Stimulated activated CD4-positive, alpha-beta T cell treated with anti-CD3 and anti-CD28 coated beads, Interleukin-2, amount 100 ng/mL, for 24 hours (primary cell): ENCODE measurements at places on chromosomes 6 and 20.

GRCh38 chr20:12750221-12750620 lies 258.6 kb upstream of the SPTLC3 start:
- no peak for DNase-seq

GRCh38 chr6:75604294-75604693 lies 2.6 kb downstream of the SENP6 start:
- DNase-seq = no peak

DNA sequence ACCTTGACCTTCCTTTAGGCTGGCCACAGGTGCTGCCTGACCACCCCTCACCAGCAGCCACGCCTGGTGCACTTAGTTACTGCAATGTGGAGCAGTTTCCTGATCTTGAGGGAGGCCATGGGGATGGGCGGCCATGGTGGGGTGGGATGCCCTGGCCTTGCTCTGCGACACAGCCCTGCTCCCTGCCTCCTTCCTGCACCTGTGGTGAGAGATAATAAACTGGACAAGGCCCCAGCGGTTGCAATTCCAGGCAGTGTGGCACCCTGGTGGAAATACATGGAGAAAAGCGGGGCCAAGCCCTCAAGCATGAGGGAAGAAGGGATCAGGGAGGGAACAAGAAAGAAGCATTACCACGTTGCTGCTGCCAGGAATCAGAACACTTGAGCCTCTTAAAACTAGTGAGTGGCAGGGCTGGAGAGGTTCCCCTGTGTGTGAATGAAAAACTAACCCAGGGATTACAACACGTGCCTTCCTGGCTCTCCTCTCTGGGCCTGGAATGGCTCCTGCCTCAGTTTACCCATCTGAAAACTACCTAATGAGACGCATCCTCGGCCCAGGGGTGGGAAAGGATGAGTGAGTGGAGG lies 213.2 kb downstream of the LY86 start:
- no peak for DNase-seq

DNA sequence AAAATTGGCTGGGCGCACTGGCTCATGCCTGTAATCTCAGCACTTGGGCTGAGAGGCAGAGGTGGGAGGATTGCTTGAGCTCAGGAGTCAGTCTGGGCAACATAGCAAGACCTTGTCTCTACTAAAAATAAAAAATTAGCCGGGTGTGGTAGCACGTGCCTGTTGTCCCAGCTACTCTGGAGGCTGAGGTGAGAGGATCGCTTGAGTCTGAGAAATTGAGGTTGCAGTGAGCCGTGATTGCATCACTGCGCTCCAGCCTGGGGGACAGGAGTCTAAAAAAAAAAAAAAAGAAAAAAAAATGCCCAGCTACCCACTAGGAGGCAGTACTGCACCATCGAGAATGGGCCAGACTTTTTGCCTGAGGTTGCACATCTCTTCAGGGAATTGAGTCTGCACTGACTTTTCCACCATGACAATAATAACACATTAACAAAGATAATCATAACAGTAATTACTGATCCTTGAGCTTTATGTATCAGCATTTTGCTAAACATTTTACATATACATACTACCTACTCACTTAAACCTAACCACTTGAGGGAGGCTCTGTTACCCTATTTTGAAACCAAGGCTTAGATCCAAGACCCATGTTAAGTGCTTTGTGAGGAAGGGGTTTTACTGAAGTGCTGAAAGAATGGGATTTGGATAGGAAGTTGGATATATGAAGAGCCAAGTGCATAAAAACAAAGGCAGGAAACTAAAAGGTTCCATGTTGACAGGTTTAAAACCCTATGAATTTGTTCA lies 21.0 kb downstream of the SRSF3 start:
- peak; percentile 50 for DNase-seq

- no peak for DNase-seq
These were observed 213.9 kb upstream of the PRDM1 start for GRCh38 chr6:105872249-105872648.

DNA sequence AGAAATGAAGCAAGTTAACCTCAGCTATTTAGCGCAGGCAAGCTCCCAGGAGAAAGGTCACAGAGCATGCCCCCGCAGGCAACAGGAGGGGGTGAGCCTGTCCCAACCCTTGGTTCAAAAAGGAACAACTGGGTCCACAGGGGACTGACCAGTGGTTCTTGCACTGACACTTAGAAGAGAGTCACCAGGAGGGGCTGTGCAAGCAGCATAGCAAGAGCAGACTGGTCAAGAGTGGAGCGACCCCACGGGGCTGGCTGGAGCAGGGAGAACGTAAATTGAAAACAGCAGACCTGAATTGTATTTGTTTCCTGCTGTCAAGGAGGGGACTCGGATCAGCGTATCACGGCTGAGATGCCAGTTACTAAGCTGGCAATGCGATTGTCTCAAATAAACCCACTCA lies 32.8 kb downstream of the GABRR1 start:
- no peak for DNase-seq

DNA sequence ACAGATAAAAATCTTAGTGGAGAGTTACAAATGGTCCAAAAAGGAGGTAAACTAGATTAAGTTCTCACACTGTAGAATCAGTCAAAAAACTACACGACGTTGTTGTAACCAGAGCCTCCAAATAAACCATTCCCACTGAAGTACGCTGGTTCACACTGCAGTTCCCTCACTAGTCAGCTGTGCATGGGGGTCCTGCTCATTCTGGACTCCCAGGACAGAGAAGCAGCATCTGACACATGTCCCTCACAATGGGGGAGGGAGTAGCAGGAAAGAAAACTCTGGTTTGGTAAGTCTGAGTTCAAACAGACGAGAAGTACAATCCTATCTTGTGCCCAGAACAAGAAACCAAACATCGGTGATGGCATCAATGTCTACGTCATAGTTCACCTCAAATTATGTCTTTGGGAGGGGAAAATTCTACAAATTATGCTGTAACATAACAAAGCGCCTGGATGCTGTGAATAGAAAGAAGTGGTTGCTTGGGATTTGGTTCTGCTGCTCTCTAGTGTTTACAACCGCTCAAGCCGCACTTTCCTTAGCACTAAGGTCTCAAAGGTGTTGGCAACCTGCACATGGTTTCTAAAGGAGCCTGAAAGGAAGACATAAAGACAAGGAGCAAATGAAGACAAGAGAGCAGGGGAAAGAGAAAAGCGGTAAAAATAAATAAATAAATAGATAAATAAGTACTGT lies 208.0 kb downstream of the GMDS start:
- no peak for DNase-seq

GRCh38 chr6:53280207-53280606 lies 68.5 kb downstream of the ELOVL5 start:
- DNase-seq = no peak

- DNase-seq = no peak
These were observed 51.6 kb upstream of the SNAP25 start for GRCh38 chr20:10167040-10167439.

DNA sequence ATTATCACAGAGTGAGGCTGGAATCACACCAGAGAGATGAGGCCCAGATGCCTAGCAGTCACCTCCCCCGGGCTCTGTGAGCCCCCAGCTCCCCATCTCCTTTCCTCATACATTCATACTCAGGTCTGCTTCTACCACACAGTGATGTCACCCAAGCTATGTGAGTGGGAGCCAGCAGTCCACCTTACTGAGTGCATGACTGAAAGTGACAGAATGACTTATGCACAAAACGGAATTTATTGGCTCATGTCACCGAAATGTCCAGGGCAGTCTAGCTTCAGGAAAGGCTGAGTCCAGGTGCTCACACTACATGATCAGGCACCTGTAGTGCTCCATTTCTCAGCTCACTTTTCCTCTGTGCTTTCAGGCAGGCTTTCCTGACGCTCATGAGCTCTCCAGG lies 36.7 kb upstream of the CCN6 start:
- DNase-seq = peak; percentile 62

GRCh38 chr20:55540486-55540885 lies 464.8 kb downstream of the CBLN4 start:
- DNase-seq = no peak

DNA sequence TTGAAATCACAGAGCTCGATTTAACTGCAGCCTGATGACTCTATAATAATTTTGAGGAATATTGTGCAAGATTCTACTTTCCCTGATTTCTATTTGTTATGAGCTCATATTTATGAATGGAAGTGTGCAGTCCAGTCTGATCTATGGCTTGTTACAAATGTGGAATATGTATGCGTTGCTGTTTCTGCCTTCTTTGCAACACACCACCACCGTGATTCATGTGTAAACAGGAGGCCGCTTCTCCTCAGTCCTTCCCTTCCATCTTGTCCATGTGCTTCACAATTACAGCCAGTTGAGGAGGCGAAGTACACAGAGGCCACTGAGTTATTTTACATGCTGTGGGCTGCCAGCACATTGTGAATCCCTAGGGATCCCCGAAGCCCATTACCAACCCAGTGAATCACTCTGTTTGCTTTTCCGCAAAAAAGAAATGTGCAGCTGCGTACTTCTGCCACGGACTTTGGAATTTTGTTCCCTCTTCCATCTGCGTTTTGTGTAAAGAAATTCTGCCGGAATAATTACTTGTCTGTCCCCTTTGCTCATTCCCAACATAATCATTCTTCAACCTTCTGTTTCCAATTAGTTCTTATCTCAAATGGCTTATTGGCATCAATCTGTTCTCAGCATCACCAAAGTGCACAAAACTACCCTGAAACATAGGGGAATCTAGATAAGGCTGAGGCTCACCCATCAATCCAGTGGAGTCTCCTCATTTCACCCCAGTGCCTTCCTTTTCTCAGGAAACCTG lies 551.6 kb upstream of the CITED2 start:
- DNase-seq = no peak

DNA sequence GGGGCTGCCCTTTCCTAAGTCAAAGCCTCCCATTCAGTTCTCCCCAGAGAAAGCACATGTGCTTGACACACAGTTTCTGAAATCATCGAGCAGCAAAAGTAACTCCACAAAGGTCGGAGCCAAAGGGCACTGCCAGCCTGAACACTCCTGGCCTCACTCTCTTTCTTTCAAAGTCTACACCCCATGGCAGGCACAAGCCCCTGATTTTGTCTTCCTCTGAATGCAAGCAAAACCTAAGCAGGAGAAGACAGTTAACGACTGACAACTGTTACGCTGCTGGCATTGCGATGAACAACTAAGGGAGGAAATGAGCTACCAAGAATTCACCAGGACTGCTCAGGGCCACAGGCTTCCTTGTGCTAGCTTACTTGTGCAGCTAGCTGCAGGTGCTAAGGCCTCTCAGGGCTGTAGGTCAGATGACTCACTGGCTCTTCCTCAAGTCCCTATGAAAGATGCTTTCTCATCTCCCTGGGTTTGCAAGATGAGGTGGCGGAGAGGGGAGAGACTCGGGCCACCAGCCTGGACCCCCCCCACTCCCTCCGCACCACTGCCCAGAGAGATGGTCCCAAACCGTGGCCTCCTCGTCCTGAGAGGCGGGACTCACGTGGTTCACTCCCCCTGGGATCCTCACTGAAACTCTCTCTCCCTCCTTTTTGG lies 208.2 kb downstream of the DLL1 start:
- no peak for DNase-seq

- no peak for DNase-seq
These were observed 54.6 kb downstream of the RPP21 start for GRCh38 chr6:30399390-30400058.

DNA sequence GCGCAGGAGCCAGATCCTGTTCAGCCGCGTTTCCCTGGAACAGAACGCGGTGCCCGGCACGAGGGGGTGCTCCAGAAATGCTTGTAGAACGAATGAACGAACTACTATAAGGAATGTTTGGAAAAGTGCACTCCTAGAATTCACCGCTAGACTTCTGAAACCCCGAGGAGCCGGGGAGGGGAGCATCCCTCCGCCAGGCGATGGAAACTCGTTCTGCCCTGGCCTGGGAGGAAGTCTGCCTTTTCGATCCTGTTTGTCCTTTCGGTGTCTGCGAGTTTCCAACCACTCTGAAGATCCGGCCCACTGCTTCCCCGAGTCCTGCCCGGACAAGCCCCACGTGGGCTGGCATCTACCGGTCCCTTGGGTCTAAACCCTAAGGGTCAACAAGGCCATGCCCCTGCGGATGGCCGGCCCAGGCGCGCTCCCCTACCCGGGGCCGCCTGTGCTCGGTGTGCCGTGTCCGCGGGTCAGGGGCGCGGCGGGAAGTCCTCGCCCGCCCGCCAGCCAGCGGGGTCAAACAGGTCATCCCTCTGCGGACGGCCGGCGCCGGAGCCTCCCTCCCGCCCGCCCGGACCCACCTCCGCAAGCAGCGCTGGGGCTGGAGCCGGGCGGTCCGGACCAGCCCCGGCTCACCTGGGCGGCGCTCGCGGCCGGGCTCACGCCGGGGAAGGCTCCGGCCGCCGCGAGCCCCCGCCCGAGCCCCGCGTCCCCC lies 526 bp downstream of the SULF2 start:
- no peak for DNase-seq
